SK-N-SH (cell line): ENCODE measurements at places on chromosomes 3 and 15. TPM values are rescaled to one million over a fixed set of nuclear protein-coding genes. Genes with fewer than 3 reads are reported as not detected.
A peak's percentile ranks its signal among the peaks of the same experiment; 100 is the strongest.

Gene CKMT1B
- 1.8 and 3.1 TPM in 2 replicates for polyA plus RNA-seq

DNA sequence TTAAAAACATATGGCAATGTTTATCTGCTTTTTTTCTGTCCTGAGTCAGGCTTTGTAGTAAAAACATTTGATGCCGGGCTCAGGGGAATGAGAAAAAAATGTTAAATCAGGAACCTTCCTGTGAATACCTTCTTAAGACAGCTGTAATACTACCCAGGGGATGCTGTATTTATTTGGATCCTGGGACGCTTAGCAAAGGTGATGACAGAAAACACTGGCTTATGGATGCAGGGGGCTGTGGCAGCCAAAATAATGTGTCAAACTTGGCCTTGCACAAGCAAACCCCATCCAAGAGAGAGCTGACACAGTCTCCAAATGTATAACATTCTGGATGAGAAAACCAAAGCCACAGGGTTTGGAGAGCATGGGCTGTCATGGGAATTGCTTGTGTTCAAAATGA, 438.2 kb upstream of the PROK2 start:
- no peak overlapping the region for H3K4me3 ChIP-seq
- H3K4me1 ChIP-seq: no peaks in the 10 kb centered on the region; the same call in 1 of the 2 replicates
- no peak overlapping the region for H3K27ac ChIP-seq
- no peaks in the 10 kb centered on the region for H3K36me3 ChIP-seq
- no peaks in the 10 kb centered on the region for H3K27me3 ChIP-seq

DNA sequence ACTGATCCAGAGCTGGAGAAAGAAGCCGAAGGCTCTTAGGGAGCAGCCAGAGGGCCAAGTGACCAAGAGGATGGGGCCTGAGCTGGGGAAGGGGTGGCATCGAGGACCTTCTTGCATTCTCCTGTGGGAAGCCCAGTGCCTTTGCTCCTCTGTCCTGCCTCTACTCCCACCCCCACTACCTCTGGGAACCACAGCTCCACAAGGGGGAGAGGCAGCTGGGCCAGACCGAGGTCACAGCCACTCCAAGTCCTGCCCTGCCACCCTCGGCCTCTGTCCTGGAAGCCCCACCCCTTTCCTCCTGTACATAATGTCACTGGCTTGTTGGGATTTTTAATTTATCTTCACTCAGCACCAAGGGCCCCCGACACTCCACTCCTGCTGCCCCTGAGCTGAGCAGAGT, 9.5 kb downstream of the CHRD start:
- H3K27ac ChIP-seq: no peak overlapping the region
- no peak for DNase-seq
- no peaks in the 10 kb centered on the region for H3K36me3 ChIP-seq
- no peaks in the 10 kb centered on the region for H3K27me3 ChIP-seq

Gene EOMES
- not detected in 2 replicates for polyA plus RNA-seq

DNA sequence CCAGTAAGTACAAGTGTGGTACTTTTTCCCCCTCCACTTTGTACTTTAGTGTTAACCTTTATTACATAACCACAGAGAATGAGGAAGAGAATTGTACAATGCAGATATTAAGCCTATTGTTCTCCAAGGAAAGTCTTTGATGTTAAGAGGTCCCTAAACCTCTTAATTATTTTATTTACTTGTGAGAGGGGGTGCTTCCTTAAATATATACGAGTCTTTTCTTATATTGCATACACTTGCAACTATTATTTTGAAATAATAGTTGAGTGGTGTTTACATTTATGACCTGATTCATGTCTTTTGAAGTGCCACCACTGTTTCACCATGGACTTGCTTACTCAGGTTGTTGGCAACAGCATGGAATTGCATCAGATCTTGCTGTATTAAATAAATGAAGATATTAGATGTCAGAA, 10.1 kb downstream of the USP3 start:
- H3K27me3 ChIP-seq: no peaks in the 10 kb centered on the region
- no peak overlapping the region for H3K4me3 ChIP-seq
- no peak for DNase-seq
- peaks cover 14% of the 10 kb centered on the region for H3K4me1 ChIP-seq
- H3K36me3 ChIP-seq: no peaks in the 10 kb centered on the region
- H3K27ac ChIP-seq: no peak overlapping the region

- no peaks in the 10 kb centered on the region for H3K4me1 ChIP-seq
- no peaks in the 10 kb centered on the region for H3K36me3 ChIP-seq
- H3K27me3 ChIP-seq: peaks cover 9% of the 10 kb centered on the region
- no peak for DNase-seq
- H3K27ac ChIP-seq: no peak overlapping the region
Observed at GRCh38 chr3:121629601-121630000, 31.1 kb downstream of the HCLS1 start.

DNA sequence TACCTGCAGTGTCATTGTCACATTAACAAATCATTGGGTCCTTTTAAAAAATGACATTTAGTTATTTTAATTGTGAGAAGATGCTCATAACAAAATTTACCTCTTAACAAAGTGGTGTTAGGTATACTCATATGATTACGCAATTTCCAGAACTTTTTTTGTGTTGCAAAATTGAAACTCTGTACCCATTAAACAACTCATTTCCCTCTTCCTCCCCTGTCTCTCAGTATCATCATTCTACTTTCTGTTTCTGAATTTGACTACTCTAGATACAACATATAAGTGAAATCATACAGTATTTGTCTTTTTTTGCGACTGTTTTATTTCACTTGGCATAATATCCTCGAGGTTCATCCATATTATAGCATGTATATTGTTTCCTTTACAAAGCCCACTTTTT, 58.7 kb upstream of the CHST2 start:
- no peak for DNase-seq
- H3K27me3 ChIP-seq: no peaks in the 10 kb centered on the region

GRCh38 chr3:188542196-188542595, 388.2 kb downstream of the LPP start:
- H3K4me1 ChIP-seq: peaks cover 10% of the 10 kb centered on the region
- H3K36me3 ChIP-seq: peaks cover 15% of the 10 kb centered on the region
- H3K27ac ChIP-seq: no peak overlapping the region

GRCh38 chr3:117537949-117538348, 828.4 kb downstream of the TUSC7 start:
- H3K27me3 ChIP-seq: no peaks in the 10 kb centered on the region
- DNase-seq: no peak
- no peak overlapping the region for H3K4me3 ChIP-seq
- no peaks in the 10 kb centered on the region for H3K4me1 ChIP-seq

Gene PLA2G4E
- polyA plus RNA-seq: not detected in 2 replicates

- no peak overlapping the region for H3K4me3 ChIP-seq
- no peaks in the 10 kb centered on the region for H3K4me1 ChIP-seq
- H3K36me3 ChIP-seq: peaks cover 9% of the 10 kb centered on the region; the same call in 1 of the 2 replicates
- no peak overlapping the region for H3K27ac ChIP-seq
Observed at GRCh38 chr15:89904519-89904918, 8.2 kb downstream of the ARPIN start.

- no peak overlapping the region for H3K27ac ChIP-seq
- H3K4me1 ChIP-seq: no peaks in the 10 kb centered on the region
- H3K4me3 ChIP-seq: no peak overlapping the region
- no peaks in the 10 kb centered on the region for H3K36me3 ChIP-seq
- no peak for DNase-seq
Observed at GRCh38 chr15:27628486-27628885, 470.6 kb downstream of the OCA2 start.

DNA sequence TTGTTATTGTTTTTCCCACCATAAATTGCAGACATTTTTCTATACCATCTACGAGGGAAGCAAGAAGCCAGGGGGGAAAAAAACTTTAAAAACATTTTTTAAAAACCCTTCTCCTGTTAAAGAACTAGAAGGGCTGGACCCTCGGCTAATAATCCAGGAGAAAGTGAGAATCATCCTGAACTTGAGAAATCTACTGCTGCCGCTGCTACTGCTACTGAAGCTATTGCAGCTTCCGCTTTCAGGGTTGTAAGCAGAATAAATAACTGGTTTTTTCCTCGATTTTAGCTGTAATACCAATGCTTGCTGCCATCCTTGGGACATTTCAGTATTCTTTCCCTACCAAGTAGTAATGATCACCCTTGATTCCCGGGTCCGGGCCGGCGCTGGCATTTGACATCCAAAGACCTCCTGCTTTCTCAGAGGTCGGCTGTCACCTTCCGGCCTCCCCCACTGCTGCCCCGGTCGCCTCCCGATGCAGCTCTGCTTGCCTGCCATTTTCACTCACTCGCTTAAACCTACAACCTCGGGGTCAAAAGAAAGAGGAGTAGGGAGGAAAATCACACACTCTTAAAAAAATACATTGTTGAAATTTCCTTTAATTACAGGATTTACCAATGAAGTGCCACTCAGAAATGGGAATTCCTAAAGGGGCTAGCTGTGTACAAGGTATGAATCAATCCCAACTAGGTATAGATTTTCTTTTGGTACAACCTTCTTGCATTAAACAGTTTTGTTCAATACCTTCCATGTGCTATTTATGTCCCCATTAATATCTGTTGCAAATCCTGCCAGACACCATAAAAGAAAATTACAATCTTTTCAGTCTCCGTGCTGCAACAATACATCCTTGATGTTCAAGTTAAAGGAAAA, 674 bp upstream of the MECOM start:
- peak; percentile 35 for DNase-seq
- H3K27ac ChIP-seq: no peak overlapping the region
- no peaks in the 10 kb centered on the region for H3K36me3 ChIP-seq
- H3K27me3 ChIP-seq: peaks cover 92% of the 10 kb centered on the region
- H3K4me1 ChIP-seq: peaks cover 15% of the 10 kb centered on the region; the same call in 1 of the 2 replicates

GRCh38 chr3:22746221-22746620, 456.9 kb upstream of the UBE2E2 start:
- DNase-seq: no peak
- no peaks in the 10 kb centered on the region for H3K36me3 ChIP-seq
- no peaks in the 10 kb centered on the region for H3K4me1 ChIP-seq

Gene TF
- 0.02 and 0.08 TPM in 2 replicates for polyA plus RNA-seq

DNA sequence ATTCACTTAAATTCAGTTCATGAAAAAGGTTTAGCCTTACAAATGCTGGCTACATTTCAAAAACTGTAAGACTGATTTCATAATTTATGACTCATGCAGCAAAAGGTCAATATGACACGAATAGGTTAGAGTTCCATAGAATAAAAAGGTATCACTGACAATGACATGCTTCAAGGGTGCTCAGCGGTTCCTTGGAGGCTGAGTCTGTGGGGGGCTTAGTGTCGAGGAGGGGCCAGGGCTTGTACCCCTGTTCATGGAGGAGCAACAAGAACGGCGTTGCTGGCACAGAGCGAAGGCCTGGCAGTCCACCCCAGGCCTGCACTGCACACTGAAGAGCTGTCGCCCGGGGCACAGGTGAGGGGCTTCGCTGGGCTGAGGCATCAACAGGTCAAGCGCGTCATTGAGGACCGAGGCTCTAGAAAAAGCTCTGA, 174.2 kb downstream of the NR1D2 start:
- no peak overlapping the region for H3K27ac ChIP-seq
- H3K27me3 ChIP-seq: no peaks in the 10 kb centered on the region
- DNase-seq: no peak
- H3K36me3 ChIP-seq: no peaks in the 10 kb centered on the region
- H3K4me1 ChIP-seq: no peaks in the 10 kb centered on the region

DNA sequence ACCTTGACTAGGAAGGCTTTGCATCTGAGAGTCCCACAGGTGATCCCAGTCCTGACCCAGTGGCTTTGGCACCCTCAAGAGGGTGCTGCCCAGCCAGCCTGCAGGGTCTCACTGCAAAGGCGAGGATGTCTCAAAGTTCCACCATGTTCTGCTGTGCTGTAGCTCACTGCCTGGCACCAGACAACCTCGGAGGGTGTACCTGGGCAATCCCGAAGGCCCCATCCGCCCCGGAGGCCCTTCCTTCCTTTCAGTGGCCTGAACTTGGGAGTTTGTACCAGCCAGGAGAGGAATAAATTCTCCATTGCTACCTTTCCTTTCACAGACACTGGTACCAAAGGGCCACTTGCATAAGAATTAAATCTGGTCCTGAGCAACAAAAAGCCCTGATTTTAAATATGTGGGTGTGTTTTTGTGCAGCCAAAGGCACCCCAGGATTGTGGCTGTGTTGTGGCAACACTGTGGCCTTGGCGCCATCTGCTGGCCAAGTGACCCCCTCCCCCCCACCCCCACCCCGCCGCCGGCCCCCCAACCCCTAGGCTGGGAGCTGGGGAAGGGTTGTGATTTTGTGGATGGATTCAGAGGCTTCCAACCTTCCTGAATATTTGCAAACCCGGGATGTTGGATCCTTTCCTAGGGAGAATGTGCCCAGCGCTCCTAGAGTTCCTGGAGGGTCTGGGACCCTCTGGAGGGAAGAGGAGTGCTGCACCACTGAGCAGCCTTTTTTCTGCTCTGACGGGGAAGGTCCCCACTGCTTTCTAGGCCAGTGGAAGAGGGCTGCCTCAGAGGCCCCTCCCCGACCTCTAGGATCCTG, 9.7 kb upstream of the PTPN23 start:
- peak; percentile 81 for DNase-seq
- H3K27ac ChIP-seq: no peak overlapping the region

- H3K36me3 ChIP-seq: no peaks in the 10 kb centered on the region
- no peak for DNase-seq
- H3K4me3 ChIP-seq: no peak overlapping the region
- no peaks in the 10 kb centered on the region for H3K27me3 ChIP-seq
- no peaks in the 10 kb centered on the region for H3K4me1 ChIP-seq
Observed at GRCh38 chr15:87522997-87523396, 733.5 kb downstream of the NTRK3 start.

DNA sequence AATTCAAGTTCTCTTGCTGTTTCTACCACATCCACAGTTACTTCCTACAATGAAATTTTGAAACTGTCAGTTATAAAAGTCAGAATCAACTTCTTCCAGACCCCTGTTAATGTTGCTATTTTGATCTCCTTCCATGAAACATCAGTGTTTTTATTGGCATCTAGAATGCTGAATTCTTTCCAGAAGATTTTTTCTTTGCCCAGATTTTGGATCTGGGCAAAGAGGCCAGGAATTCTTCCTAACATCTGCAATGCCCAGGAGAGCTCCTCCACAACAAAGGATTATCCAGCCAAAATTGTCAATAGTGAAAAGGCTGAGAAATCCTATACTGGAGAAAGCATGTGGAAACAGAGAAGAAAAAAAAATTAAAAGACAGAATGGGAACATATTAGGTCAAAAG, 75.5 kb downstream of the SERPINI1 start:
- H3K4me1 ChIP-seq: no peaks in the 10 kb centered on the region
- no peak overlapping the region for H3K4me3 ChIP-seq
- H3K27me3 ChIP-seq: no peaks in the 10 kb centered on the region
- no peaks in the 10 kb centered on the region for H3K36me3 ChIP-seq

DNA sequence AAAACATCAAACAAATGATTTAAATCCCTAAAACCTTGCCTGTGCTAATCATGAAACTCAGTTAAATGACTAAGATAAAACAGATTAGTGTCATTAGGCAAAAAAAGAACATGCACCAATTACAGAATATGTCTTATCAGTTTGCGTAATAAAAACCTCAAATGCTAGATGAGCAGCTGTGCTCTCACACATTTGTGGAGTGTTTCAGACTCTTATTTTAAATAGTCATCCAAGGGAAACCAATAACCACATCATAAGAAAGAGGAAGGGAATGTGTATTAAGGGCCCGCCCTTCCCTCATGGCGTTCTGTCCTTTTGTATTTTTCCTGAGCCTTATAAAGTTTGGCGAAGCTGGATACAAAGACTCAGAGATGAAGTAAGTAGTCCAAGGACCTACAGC, 6.6 kb downstream of the SAMMSON start:
- H3K36me3 ChIP-seq: no peaks in the 10 kb centered on the region
- DNase-seq: no peak

Gene GOLGA6L26
- polyA plus RNA-seq: not detected in 2 replicates
